T47D (cell line): ENCODE measurements at places on chromosomes 5 and 9.

DNA sequence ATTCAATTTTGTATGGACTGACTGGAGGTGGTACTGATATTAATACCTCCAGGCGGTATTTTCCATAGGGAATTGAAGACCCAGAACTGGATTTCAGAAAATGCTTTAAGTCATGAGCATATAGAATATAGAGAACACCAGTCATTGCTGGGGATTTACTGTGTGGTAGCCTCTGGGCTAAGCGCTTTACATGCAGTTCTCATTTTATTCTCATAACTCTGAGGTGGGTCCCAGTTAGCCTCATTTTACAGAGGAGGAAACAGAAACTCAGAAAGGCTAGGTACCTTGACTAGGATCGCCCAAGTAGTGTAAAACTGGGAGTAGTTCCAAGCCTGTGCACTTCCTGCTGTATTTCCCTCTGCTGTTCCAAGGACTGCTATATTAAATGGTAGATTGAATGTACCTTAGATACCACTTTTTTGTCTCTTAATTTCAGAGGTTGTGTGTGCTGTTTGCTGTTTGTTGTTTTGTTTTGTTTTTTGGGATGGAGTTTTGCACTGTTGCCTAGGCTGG lies 13.8 kb downstream of the SLC44A1 start:
- no peak for DNase-seq

- DNase-seq: no peak
Measured at GRCh38 chr9:116267021-116267420, 113.4 kb downstream of the PAPPA start.

GRCh38 chr9:88716596-88717290 lies 181.8 kb downstream of the NXNL2 start:
- no peak for DNase-seq

GRCh38 chr9:117677572-117677971 lies 26.6 kb upstream of the TLR4 start:
- DNase-seq: no peak

- DNase-seq: no peak
Measured at GRCh38 chr9:107175816-107176435, 107.2 kb upstream of the RAD23B start.

GRCh38 chr9:90853945-90854344 lies 52.3 kb downstream of the SYK start:
- no peak for DNase-seq

DNA sequence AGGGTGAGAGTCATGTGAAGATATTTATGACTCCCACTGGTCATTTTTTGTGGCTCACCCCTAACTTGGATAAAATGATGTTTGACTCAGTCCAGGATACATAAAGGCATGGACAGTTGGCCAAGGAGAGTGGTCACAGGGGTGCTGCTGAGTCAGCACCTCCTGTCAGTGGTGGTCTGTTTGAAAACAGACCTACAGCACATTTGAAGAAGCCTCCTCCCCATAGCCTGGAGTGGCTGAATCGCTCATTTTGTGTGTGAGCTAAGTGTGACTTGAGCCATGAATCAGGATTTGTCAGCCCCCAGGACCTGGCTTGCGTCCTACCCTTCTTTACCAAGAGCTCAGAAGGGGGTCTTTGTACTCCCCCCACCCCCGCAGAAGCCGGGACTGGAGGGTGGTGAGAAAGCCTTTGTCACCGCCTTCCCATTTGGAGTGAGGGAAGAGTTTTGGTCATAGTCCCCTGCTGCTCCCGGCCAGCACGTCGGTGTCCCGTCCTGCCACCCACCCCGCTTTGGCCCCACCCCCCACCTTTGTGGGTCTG lies 35.6 kb downstream of the TRIO start:
- DNase-seq: no peak

- no peak for DNase-seq
Measured at GRCh38 chr9:136213733-136214132, 8.8 kb upstream of the LHX3 start.

DNA sequence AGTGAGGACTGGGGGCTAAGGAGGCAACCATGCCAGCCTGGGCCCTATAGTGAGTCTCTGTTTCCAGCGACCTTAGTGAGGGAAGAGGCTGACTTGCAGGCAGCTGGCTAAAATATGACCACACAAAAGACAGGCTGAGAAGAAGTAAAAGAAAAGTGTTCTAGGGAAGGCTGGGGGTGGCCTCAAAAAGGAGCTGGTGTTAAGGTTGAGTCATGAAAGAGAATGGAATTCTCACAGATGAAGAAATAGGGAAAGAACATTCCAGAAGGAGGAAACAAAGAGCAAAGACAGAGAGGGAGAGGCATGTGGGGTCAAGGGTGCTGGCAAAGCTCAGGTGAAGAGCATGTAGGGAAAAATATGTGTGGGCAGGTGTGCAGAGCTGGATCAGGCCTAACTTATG lies 302.7 kb upstream of the RFX3 start:
- no peak for DNase-seq

GRCh38 chr5:103744159-103744558 lies 181.6 kb upstream of the NUDT12 start:
- DNase-seq: peak; percentile 24

DNA sequence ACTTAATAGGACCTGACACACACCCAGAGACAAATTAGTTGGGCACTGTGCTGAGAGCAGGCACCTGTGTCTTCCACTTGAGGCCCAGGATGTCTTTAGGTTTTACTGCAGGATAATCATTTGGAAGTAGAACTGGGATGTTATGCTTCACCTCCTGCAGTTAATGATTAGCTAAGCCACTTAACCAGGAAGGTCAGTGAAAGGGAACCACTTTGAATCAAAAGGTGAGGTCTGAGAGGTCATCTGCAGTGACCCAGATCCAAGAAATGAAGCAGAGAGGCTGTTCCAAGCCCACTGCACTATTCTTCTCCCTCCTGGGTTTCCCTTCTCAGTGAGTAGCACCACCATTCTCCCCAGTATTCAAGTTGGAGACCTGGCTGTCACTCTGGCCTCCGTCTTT lies 110.5 kb downstream of the SNX18 start:
- no peak for DNase-seq

- peak; percentile 66 for DNase-seq
Measured at GRCh38 chr5:180470966-180471582, 23.1 kb upstream of the CNOT6 start.

GRCh38 chr9:715743-716400 lies 125.6 kb upstream of the DMRT1 start:
- no peak for DNase-seq

DNA sequence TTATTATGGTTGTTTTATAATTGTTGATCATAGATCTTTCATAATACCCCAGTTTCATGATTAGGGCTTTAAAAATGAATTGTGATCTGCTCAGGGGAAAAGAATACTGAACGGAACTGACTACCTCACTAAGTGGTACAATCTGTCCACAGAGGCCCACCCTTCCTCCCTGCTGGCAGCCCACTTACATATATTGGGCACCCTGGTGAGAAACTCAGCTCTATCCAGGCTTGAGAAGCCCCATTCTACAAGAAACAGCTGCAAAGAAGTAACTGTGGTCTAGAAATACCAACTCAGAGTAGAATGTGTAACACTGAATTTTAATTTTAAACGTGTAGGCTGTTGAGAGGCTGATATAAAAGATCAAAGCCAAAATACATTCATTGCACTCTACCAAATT lies 46.9 kb downstream of the TSSK1B start:
- DNase-seq: no peak

- no peak for DNase-seq
Measured at GRCh38 chr5:952597-953271, 55.9 kb upstream of the NKD2 start.

DNA sequence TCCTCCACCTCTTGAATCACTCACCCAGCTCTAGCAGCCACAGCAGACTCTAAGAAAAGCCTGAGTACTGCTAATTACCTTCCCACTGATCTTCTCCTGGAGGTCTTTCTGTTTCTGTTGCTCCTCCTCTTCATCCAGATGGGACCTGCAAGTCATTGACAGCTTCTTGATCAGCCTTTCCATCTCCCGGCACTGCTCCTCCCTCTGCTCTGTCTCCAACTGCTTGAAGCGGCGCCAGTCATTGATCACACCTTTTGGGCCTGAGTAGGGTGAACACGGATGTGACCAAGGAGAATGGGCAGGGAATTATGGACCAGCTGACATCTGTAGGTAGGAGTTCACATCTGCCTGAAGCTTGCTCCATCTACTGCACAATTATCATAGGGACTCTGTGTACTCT lies 5.5 kb downstream of the PDCL start:
- DNase-seq: no peak

DNA sequence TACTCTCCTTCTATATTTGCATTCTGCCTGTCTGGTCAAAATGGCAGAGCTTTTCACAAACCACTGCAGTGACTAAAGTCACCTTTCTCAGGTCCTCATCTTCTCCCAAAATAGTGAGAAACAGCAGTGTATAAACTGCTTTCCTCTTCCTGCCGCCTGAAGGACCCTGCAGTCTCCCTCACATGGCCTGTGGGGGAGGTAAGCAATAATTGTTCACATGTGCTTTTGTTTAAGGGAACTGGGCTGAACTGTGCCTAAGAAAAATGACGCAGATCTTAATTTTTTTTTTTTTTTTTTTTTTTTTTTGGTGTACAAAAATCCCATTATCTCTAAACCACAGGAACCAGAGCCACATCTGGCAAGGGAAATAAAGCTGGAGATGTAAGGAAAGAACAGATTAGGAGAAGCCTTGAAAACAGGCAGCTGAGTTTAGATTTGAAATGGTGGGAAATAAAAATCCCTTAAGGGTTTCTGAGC lies 131.7 kb upstream of the VLDLR start:
- DNase-seq: no peak

GRCh38 chr5:181152406-181152805 lies 5.0 kb downstream of the OR2V2 start:
- DNase-seq: no peak

DNA sequence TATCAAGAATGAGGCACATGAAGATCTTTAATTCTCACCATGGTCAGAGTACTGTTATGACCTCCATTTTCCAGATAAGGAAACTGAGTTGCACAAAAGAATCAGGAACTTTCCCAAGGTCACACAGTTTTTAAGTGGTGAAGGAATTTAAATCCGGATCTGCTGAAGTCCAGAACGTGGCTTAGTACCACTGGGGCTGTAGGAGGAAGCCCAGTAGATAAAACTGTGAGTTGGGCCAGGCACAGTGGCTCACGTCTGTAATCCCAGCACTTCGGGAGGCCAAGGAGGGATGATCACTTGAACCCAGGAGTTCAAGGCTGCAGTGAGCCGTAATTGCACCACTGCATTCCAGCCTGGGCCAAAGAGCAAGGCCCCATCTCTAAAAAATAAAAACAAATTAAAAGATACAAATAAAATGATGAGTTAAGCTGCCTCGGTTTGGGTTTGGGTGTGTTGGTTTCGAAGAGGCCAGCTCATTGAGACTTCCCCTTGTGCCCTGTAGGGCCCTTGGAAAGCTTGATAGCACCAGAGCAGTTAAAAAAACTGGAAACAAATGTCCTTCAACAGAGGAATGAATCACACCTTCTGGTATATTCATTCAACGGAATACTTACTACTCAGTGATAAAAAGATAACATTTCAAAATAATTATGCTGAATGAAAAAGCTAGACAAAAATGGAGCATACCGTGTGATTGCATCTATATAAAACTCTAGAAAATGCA lies 20.1 kb downstream of the ATOX1 start:
- no peak for DNase-seq

DNA sequence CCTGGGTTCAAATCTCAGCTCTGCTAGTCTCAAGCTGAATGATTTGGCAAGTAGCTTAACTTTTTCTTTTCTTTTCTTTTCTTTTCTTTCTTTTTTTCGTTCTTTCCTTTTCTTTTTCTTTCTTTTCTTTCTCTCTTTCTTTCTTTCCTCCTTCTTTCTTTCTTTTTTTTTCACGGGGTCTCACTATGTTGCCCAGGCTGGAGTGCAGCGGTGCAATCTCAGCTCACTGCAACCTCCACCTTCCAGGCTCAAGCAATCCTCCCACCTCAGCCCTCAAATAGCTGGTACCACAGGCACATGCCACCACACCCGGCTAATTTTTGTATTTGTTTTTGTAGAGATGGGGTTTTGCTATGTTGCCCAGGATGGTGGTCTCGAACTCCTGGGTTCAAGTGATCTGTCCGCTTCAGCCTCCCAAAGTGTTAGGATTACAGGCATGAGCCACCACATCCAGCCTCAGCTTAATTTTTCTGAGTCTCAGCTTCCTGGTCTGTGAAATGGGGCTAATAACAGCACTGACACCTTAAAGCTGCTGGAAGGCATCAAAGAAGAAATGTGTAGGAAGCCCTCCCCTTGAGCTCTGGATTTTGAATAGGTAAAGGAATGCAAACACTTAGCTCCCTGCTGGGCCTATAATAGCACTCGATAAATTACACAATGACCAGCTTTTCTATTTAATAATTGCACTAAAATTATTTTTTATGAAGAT lies 17.5 kb upstream of the PPARGC1B start:
- no peak for DNase-seq
